ENCODE measurements at places on chromosomes 1 and 21. TPM values are rescaled to one million over a fixed set of nuclear protein-coding genes. Genes with fewer than 3 reads are reported as not detected.

DNA sequence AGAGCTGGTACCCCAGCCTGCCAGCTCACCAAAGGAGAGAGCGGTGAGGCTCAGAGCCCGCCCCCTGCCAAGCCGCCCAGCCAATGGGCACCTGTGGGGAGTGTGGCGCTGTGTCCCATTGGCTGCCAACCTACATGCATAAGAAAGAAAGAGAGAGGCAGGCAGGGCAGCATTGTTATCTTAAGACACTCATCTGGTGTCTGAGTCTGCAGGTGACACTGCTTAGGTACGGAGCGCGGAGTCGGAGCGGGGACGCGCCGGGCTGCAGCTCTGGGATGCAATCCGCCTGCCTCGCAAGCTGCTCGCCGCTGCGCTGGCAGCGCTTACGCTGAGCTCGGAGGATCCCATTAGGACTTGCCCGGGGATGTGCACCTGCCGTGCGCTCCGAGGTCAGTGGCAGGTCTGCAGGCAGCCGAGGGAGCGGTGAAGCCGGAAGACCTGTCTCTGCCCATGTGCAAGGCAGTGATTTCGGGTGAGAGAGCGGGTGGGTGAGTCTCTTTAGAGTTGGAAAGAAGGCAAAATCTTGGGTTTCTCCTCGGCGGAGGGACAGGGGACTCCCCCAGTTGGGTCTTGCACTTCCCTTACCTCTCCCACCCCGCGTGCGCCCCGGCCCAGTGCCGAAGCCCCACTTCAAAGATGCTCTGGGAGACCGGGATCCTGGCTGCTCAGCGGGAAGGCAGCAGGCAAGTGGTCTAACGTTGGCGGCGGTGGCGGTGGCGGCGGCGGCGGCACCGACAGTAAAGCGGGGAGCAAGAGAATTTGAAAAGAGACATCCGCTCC lies at the start of gene BRINP2:
TSS of gene BRINP2 (plus strand) at position 203 of the 780 bp plus-strand sequence. CDS start 58,919 bp downstream, outside the sequence.
- peak; percentile 18 for DNase-seq

DNA sequence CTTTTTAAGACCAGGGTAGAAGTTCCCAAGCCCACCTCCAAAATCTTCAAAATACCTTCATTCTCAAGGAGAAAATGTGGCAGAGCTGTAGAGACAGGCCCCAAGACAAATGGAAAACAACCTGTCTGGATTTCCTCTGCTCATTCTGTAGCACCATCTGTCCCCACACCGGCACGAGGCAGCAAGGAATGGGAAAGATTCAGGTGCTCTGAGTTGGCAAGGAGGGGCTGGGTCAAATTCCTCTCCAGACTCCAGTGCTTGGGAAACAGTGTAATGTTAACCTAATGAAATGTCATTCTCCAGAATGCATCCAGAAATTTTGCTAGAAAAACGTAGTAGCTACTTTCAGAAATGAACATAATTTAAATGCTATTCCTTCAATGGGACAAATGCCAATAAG lies 9.3 kb downstream of the PABPC4 start:
- DNase-seq, result no peak

DNA sequence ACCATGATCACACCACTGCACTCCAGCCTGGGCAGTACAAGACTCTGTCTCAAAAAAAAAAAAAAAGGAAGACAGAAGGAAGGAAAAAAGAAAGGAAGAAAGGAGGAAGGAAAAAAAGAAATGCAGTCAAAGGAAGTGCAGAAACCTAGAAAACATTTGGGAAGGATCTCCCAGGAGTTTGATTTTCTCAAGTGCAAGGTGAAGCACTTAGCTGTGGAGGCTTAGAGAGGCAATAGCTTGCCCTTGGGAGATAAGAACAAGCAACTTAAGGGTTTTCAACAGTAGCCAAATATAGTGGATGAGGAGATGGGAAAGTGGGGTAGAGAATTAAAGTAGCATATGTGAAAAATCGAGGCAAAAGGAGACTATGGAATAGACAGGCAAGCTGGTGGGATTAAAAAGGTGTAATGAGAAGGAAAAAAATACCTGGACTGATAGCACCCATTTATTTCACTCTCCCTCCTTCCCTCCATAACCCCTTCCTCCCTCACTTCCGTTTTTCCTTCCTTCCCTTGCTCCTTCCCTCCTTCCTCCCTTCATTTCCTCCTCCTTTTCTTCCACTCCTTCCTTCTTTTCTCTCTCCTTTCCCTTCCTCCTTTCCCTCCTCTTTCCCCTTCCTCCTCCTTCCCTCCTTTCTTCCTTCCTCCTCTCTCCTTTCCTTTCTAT lies 6.8 kb upstream of the FAM89A start:
- no peak for DNase-seq

SEC16B gene
- 0.79 TPM for total RNA-seq

DNA sequence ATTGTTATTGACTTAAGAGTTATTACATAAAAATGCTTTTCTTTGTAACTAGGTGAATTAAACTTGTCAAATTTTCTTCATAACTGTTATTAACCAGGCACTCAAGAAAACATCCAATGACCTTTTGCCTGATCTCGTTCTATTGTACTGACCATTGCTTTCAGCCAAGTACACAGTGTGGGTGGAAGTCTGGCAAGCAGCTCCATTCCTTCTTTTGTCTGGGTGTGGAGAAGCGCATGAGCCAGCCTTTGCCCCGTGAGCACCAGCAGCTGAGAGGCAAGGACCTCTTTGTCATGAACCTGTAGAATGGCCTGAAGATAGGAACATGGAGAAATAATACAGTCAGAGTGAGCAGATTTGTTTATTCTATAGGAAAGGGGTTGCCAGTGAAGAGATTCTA lies 57.5 kb downstream of the IARS2 start:
- DNase-seq, result no peak

DNA sequence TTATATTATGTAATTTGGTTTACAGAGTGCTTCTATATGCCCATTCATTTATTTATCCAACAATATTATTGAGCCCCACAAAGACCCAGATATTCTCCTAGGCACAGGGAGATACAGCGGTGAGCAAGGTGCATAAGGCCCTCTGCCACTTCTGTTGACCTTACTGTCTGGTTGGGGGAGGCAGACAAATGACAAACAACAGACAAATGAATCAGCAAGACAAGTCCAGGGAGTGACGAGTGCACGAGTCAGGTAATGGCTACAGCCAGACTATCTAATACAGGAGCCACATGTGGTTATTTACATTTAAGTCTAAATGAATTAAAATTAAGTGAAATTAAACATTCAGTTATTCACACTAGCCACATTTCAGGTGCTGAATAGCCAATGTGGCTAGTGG lies 22.0 kb upstream of the BCAR3 start:
- DNase-seq, result peak; percentile 76

DNA sequence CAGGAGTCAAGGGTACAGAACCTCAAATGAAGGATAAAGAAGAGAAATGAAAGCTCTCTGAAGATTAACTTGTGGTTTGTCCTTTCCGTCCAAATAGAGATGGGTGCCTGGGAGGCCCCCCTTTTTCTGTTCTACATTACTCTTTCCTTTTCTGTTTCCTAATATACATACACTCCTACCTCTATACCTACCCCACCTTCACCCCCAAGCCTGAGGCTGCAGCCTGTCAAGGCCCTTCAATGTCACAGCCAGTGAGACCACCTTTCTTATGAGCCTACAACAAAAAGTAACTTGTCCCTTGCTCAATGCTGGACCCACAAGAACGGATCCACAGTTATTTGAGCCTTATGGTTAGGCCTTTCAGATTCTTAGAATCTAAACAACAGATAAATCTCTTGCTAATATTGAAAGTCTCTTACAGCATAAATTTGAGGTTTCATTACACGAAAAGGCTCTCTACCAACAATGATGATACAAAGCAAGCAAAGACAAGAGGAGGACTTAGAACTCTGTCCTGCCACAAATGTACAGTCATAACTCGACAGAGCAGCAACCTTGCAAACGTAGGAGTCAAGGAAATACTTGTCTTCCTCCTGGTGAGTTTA lies 4.1 kb upstream of the TRAF3IP3 start:
- DNase-seq, result no peak

GRCh38 chr1:224519874-224520273 lies 85.3 kb upstream of the WDR26 start:
- DNase-seq, result no peak

TCP10L gene
- total RNA-seq, result not detected

- DNase-seq, result no peak
Measured at GRCh38 chr1:33824971-33825370, 38.9 kb upstream of the HMGB4 start.

GRCh38 chr1:184019069-184019468 lies 18.5 kb downstream of the COLGALT2 start:
- no peak for DNase-seq

GRCh38 chr1:174324939-174325338 lies 122.8 kb upstream of the GPR52 start:
- DNase-seq, result no peak

DNA sequence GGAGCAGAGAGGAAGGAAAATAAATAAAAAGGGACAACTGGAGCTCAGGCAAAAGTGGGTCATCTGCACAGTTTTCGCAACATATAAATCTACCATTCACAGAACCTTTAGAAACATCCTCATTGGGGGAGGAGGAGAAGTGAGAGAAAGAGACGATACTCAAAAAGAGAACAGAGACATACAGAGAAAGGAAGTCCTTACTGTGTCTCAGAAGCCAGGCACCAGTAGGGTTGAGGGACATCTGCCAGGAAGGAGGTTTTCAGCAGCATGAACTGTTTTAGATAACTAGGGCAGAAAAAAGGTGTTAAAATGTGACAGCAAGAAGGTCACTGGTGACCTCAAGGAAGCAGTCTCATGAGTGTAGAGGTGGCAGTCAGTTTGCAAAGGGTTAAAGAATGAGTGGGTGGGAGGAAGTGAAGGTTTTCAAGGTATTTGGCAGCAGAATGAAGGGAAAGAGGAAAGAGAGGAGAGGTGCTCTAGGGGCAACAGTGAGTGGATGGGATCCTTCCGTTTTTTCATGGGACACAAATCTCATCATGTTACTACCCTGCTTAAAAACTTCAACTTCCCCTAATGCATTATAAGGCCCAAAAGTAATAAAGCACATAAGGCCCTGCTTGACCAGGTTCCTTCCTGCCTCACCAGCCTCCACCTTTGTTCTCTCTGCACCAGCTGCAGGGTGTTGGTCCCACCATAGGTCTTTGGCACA lies 9.5 kb downstream of the JAK1 start:
- DNase-seq, result no peak

DNA sequence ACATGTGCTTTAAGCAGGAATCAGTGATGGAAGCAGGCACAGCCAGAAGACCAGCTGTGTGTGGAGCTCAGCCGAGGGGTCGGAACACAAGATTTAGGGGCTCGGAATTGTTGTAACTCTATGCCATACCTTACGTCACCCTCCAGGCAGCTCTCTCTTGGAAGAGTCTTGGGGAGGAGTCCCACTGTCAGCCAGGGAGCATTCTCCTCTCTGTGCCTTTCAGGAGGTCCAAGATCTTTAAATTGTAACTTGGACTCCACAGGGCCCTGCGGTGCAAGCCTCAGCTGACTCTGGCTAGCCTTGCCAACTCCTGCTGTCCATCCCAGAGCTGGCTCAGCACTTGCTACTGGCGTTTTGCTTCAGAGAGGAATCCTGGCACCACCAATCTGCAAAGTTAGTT lies 26.4 kb upstream of the ROR1 start:
- DNase-seq, result no peak

CASQ2 gene
- not detected for total RNA-seq

DNA sequence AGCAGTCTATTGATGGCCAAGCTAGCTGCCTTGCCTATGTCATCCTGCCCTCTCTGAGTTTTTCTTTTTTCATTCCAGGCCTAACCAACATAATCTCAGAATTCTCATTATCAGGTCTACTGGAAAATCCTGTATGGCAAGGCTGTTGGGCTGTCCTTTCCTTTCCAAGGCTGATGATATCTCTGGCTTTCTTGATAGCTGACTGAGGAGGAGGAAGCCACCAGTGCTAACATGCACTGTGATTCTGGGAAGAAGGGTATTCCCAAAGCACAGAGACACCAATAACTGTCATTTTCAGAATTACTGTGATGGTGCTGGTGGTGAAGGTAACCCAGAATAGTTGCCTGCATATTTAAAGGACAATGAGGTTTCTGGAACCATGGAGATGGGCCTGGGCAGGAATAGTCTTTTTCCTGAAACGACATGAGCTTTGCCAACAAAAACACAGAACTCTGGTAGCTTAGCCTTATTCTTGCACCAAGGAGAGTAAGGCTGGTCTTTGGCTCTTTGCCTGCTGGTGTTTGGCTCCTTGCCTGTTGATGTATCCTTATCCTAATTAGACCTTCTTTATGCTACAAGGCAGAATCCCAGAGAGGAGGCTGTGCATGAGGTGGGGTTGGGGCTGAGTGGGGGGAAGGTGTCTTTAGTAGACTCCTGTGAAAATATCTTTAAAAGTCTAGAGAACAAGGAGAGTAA lies 157.4 kb downstream of the TNFSF18 start:
- peak; percentile 80 for DNase-seq

GRCh38 chr1:204453141-204453772 lies 41.3 kb downstream of the PIK3C2B start:
- DNase-seq, result no peak

- peak; percentile 97 for DNase-seq
Measured at GRCh38 chr1:94160811-94161210, 39.9 kb upstream of the ABCA4 start.

SIK1 gene
- total RNA-seq, result 1.2 TPM

GRCh38 chr1:3917761-3918160 lies 17.7 kb upstream of the C1orf174 start:
- DNase-seq, result no peak

GRCh38 chr21:42580793-42581321 lies 67.2 kb downstream of the SLC37A1 start:
- no peak for DNase-seq

DNA sequence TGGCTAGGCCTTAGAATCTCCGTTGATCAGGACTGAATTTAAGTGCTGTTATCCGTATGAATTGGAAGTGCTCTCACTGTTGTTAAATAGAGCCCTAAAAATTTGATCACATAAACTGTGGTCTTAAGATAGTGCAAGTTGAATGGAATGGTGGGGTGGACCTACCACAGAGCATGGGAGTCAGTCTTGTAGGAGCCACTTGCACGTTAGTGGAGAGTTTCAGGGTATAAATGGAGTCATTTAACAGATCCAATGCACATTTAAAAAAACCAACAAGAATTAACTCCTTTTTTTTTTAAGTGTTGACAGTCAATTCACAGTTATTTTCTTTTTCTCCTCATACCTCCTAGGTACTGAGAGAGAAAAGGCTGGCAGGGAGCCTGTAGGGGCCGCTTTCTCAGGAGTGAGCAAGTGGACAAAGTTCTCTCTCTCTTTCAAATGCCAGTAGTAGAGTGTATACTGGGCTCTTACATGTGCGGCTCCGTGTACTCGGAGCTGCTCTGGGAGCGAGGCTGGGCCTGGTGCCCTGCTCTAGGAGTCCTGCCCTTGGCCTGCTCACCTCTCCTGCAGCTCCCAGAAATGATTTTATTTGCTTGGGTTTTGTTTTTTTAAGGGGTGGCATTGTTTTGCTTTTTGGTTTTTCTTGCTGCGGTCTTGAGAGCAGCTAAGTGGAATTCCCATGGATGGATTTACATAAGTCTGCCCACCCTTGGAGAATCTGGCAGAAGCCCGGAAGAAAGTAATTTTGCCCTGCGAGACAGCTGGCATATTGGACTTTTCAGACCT lies 91.3 kb downstream of the ATP5PO start:
- peak; percentile 61 for DNase-seq

DNA sequence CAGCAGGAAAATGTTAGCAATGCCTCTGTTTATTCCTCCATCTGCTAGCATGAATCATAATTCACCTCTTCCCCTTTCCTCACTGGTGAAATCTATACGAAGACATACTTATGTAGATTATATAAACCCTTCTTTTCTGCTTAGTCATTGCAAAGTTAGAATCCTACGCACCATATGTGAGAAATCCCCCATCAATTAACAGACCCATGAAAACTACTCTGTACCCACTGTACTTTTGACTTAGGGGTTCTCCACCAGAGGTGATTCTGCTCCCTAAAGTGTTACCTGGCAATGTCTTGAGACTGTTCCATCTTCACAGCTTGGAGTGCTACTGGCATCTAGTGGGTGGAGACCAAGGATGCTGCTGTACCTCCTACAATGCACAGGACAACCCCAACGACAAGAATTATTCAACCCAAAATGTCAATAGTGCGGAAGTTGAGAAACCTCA lies 49.6 kb upstream of the KCTD3 start:
- peak; percentile 72 for DNase-seq

IVL gene
- not detected for total RNA-seq

All from M059J (cell line).